Right renal pelvis (tissue), 4 donors: ENCODE measurements at places on chromosomes 6 and 20.
A peak's percentile ranks its signal among the peaks of the same experiment; 100 is the strongest.

- no peak for DNase-seq
Observed at GRCh38 chr6:161830866-161831616, 557.2 kb upstream of the AGPAT4 start.

- DNase-seq: no peak
Observed at GRCh38 chr6:168179133-168179532, 100.1 kb upstream of the FRMD1 start.

GRCh38 chr20:1870792-1871550, 24.2 kb upstream of the SIRPA start:
- DNase-seq: no peak

DNA sequence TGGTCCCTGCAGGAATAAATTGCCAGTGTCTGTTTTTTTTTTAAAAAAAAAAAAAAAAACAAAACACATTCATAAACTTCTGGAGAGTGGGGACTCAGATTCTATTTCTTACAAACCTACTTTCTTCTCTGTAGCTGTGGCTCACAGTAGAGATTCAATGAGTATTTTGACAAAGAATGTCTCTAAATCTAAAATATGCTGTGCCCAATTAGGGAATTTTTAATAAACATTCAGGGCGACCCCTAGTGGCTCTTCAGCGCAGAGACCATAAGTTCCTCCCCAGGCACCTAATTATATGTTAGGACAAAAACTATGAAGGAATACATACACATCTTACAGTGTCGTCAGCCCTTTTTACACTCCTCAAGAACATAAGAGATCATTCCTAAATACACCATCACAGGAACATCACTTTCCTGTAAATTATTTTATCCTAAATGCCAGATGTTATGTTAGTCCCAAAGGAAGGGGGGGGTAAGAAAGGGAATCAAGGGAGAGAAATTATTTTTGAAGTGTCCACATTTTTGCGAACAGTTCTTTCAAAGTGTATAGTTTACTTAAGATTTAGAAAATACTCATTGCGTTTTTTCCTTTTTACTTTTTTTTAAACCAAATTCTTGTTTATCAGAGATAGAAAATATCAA, 21.8 kb upstream of the NAA20 start:
- DNase-seq: no peak

- no peak for DNase-seq
Observed at GRCh38 chr20:37365760-37366638, 20.1 kb downstream of the SRC start.

- no peak for DNase-seq
Observed at GRCh38 chr6:25218346-25218745, 60.8 kb upstream of the CARMIL1 start.

DNA sequence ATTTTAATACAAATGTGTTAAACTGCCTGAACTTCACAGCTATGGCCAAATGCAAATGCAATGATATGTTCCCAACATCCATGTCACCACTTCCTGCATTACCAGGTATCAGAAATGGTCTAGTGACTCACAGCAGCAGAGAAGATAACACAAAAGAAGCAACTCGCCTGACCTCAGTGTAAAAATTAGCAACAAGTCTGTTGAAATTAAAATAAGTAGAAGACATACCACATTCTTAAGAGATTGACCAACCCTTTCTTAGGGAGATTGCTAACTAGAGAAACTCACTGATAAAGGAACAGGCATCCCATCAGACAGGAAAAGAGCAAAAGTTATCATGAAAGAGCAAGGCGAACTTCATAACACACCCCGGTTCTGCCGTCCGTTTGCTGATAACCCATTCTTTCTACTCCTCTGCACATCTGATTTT, 45.1 kb downstream of the RNASET2 start:
- no peak for DNase-seq

DNA sequence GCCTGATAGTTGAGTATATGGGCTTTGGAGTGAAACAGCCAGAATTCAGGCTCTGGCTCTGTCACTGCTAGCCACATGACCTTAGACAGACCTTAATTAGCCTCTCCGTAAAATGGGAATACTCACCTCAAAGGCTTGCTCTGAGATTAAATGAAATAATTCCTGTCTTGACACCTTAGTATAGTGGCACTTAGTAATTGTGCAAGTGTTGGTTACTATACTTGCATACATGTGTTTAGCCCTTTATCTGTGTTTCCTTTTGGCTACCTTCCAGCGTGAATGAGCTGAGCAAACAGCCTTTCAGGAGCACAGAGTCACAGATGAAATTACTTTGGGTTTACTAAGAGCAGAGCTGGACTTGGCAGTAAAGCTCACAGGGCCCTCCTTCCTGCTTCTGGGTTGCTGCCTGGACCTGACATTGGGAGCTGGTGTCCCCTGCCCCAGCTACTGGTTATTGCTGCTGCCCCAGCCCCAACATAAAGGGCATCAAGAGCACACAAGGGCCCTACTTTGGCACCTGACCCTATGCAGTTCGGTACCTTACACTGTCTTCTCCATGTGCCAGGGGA, 32.8 kb downstream of the CD164 start:
- DNase-seq: no peak

DNA sequence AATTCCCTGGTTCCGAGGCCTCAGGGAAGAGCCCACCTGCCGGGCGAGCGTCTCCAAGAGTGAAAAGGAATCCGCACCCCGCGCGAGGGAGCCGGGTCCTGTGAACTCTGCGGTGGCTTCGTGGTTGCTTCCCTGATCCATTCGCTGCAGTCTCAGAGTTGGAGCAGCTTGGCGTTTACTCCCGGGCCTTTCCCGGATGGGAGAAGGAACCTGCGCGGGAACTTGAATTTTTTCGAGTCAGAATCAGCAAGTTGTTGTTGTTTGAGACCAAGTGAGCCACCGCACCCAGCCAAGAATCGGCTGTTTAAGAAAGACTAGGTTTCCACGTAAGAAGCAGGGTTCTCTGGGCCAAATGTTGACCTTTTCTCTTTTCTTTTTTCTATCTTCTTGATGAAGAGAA, 12.9 kb downstream of the PRSS16 start:
- no peak for DNase-seq

DNA sequence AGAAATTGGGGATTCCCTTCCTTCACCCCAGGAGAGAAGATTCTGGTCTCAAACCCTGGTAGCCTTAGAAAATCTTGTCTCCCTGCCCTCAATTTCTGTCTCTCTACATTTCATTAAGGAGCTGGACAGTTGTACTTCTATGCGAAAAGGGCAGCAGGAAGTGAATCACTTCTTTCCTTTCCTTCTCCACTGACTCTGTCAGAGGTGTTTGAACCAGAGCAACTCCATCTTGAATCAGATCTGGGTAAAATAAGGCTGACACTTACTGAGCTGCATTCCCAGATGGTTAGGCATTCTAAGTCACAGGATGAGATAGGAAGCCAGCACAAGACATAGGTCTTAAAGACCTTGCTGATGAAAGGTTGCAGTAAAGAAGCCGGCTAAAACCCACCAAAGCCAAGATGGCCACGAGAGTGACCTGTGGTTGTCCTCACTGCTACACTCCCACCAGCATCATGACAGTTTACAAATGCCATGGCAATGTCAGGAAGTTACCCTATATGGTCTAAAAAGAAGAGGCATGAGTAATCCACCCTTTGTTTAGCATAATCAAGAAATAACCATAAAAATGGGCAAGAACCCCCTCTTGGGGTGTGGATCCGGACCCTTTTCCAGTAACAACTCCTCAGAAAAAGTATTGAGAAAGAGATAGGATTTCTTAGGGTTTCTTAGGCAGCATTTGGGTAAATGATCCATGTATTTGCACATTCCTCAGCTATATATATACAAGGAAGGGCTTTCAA, 95.8 kb upstream of the PLCB4 start:
- no peak for DNase-seq

DNA sequence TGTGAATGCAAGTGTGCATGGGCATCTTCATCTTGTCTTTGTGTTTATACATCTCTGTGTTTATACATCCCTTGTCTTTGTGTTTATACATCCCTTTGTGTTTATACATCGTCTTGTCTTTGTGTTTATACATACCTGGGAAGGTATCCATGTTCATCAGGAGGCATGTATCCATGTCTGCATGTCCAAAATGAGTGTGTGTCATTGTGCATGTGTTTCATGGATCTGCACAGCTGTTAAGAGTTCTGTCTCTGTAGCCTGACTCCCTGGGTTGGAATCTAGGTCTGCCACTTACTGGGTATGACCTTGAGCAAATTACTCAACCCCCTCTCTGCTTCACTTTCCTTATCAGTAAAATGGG, 50.1 kb upstream of the SIRPA start:
- DNase-seq: no peak

GRCh38 chr20:37291724-37292126, 2.3 kb downstream of the MANBAL start:
- DNase-seq: no peak

GRCh38 chr6:2460216-2460745, 214.9 kb upstream of the GMDS start:
- DNase-seq: no peak

- DNase-seq: no peak
Observed at GRCh38 chr6:11330413-11330760, 97.9 kb upstream of the NEDD9 start.

GRCh38 chr6:145929037-145929633, 35.0 kb downstream of the SHPRH start:
- peak; percentile 4 for DNase-seq

DNA sequence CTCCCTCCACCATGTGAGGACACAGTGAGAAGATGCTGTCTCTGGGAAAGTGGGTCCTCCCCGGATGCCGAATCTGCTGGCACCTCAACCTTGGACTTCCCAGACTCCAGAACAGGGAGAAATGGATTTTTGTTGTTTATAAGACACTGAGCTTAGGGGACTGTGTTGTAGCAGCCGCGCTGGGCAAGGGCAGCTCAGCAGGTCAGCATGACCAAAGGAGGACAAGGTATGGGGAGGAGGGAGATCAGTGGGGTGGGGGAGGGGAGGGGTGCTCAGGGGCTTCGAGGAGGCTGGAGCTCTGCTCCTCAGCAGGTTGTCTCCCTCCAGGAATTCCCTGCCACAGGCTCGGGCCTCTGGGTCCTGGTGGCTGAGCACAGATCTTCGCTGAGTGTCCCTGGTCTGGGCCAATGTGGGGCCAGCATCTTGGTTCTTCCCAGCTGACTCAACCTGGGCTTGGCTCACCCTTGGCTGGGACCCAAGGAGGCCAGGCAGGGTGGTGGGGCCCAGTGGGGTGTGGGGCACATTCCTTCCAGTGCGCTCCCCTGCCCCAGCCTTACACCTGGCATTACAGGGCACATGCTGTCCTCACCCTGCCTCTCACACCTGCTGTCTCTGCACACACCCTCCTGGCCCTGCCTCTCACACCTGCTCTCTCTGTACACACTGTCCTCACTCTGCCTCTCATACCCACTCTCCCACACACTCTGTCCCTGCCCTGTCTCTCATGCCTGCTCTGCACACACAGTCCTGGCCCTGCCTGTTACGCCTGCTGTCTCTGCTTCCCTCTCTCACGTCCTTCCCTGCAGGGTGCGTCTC, 107.3 kb downstream of the SYCP2 start:
- no peak for DNase-seq

DNA sequence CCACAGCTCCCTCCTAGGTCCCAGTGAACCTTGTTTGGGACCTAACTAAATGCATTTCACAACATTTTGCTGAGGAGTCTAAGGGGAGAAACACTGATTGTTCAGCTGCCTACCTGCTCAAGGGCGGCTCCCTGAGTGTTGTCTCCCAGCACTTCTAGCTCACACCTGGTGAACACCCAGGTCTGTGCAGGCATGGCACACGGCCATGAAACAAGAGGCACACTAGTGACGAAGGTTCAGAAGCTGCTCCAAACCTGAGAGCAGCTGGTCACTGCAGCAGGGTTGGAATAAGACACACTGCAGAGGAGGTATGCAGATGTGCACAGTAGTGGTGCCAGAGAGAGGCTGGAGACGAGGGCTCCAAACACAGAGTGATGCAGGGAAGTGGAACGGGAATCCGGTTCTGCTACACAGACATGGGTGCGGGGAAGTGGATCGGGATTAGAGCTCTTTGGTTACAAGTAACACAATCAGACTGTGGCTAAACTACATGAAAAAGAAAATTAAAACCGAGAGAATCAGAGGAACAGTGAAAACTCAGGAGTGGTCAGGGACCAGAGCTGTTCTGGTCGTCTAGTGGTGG, 486.1 kb upstream of the CDH4 start:
- DNase-seq: no peak

GRCh38 chr20:49230021-49230420, 10.8 kb downstream of the DDX27 start:
- no peak for DNase-seq

DNA sequence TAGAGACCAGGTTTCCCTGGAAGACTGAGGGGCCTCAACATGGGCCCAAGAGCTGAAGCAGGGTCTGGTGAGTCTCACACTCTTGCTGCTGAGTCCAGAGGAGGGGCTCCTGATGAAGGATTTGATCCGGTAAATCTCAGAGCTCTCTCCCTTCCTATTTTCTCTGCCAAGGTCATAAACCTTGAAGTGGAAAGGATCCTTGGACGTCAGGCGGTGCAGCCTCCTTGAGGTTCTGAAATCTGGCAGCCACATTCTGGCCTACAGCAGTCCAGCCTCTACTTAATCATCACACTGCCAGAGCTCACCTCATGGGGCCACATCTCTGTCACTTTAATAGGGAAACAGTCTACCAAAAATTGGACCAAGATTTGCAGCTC, 24.0 kb downstream of the ACSS1 start:
- no peak for DNase-seq

DNA sequence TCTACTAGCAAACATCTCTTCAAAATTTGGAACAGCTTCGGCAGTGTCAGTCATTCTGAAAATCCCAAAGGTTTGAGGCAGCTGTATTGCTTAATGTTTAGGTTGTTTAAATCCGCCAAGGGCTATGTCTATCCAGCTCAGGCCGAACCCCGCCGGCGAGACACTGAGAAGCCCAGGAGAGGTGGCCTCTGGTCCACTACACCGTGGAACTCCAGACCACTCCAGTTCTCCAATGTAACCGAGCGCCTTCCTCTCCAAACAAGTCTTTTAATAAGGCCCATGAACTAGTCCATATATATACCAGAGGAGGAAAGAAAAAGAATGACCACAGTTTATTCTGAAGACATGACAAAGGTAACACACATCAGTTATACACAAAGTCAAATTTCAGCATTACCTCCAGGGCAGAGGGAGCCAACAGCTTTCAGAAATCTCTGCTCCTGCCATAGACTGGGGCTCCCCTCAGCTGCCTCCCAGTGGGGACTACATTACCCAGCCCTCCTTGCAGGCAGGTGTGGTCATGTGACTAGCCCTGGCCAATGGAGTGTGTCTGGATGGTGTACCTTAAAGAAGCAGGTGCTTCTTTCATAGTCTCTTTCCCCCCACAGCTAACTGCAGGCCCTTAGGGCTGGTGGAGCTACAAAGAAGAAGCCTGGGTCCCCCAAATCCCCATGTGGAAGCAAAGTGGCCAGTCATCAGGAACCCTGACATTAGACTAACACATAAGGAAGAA, at the start of gene RAMACL:
RAMACL (minus strand) TSS at position 255 of the 733 bp plus-strand sequence; CDS start at position 54, 201 bp downstream.
- DNase-seq: no peak

GRCh38 chr6:142984386-142984785, 39.4 kb upstream of the HIVEP2 start:
- no peak for DNase-seq
